ENCODE measurements at places on chromosomes 2 and 18.

DNA sequence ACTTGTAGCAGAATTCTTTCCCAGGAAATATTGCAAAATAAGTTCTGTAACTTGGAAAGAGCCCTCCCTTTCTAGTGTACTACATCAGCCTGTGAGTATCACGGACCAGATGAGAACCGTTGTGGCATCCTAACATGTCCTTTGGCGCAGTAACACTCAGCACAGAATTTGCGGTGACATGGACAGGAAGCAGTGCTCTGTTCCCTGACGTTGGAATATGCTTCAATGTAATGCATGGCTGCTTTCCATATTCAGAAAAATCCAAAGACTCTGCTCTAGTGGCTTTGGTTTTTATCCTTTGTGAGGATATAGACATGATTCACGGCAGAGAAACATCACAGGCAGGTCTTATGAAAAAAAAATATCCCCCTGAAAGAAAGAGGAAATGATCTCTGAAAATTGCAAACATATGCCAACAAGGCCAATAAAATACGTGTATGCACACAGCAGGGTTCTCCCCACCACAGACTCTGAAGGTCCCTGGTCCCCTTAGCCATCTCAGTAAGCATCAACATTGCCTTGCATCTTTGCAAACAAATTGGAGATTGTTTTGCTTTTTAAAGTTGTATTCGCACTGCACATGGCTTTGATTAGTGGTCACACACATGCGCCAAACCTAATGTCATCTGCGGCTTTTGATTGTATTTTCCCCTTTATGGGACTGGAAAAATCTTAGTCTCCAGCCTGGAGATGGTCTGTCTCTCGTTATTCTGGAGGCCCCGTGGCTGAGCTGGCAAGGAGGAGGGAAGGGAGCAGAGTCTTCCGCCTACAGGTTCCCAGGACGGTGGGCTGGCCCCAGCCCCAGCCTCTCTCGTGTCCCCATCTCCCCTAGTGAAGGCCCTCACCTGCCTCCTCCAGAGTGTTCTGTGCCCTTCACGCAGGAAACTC lies 122.9 kb downstream of the COPS8 start:
- no peak for DNase-seq

GRCh38 chr2:64797881-64798575 lies 144.3 kb upstream of the SERTAD2 start:
- DNase-seq: no peak

- no peak for DNase-seq
Observed at GRCh38 chr2:80040226-80040625, 264.3 kb downstream of the LRRTM1 start.

DNA sequence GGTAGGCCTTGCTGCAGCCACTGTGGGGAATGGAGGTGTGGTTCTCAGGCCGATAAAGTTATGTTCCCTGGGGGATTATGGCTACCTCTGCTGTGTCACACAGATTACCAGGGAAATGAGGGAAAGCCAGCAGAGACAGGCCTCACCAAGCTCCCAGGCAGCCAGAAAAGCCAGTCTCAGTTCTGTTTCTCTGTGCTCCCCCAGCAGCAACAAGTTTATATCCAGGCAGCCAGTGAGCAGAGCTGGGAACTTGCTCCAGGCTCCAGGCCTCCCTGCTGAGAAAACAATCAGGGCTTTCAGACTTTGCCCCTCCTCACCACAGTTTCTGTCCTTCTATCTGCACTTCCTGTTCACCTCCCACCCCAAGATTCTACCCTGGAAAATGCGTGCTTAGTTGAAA lies 596.6 kb upstream of the GYPC start:
- DNase-seq: no peak

DNA sequence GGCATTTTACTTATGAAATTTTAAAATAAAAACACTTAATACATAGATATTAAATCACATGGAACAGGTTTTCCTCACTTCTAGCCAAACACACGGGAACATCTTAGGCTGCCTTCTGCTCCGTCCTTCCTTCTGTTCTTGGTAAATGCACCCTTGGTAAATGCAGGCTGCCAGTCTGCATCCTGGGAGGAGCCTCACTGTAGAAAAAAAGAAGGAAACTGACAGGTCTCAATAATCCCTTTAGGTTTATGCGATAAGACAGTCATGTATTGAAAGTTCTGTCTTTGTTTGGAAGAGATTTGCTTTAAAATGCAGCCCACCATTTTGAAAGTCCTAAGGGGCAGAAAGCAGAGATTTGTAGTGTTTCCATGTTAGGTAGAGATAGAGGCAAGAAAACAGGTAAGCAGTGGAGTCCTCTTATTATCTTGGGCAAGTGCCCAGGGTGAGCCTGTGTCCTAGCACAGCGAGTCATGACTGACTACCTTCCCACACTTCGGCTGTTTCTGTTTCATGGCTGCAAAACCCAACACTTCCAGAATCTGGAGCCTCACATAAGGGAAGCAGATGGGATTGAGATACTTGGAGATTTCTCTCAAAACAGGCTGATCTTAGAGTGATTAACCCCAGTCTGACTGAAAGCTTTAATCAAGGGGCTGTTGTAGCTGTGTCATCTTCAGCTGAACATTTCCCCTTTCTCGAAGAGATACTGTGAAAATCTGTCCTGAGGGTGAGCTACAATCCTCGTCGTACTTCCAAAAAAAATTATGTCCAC lies 131.4 kb upstream of the MAP3K20 start:
- DNase-seq: no peak

DNA sequence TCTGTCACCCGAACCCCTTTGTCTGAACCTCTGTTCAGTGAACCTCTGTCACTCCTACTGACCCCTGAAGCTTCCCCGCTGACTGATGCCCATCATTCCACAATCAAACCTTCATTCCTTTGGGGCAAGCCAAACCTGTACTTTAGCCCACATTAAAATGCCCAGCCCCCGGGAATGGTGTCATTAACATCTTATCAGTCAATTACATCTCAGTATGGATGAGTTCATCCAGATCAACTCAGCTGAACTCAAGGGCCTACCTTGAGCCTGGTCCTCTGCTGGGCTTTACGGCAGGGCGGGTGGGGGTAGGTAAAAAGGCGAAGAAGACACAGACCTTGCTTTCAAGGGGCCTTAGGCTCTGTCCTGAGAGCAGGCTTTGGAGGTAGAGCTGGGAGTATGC lies 154.4 kb upstream of the SMAD2 start:
- DNase-seq: no peak

- no peak for DNase-seq
Observed at GRCh38 chr2:238304116-238304515, 15.7 kb upstream of the PER2 start.

- DNase-seq: no peak
Observed at GRCh38 chr18:74638210-74638609, 40.5 kb downstream of the ZNF407 start.

- DNase-seq: no peak
Observed at GRCh38 chr2:100537918-100538317, 24.9 kb upstream of the PDCL3 start.

DNA sequence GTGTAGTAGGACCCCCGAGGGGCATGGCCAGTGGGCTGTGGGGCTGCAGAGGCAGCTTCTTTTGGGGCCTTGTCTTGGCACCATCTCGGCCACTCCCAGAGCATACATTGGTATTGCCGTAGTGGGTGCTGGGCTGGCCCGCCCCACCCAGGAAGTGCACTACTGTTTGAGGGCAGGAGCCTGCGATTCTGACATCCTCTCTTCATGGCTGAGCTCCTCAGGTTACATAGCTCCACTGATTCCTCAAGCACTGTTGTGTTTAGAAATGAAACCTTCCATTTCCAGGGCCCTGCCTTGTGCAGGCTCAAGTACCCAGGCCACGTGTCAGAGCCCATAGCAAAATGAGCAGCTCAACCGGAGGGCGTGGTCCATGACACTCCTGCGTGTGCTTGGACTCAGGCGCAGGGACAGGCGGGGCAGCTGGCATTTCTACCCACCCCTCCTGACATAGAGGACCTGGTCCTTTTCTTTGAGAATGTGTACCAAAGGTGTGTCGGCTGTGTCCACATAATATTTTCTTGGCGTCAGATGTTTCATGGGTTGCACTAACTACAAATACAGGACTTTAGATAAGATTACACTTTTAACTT lies 67.9 kb downstream of the DGKD start:
- no peak for DNase-seq

DNA sequence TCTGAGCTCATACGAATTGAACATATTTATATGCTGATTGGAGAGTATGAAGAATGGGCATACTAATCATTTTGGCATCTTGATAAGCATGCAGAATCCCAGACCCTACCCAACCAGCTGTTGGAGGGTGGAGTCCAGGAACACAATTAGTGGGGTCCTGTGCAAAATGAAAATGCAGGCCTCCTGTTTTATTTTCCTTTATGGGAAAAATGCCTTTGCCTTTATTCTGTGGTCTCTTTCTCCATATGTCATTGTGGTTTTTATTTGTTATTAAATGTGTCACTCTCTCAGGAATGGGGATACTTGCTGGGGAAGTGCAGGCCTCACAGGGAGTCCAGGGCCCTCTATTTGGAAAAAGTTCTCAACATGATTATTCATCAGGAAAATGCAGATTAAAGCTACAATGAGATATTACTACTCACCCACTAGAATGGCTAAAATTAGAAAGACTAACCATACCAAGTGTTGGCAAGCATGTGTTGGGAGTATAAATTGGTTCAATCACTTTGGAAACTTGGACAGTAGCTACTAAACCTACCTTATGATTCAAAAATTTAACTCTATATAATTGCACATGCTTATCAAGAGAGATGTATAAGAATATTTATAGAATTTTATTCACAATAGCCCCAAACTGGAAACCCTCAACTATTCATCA lies 223.1 kb upstream of the FBXO11 start:
- no peak for DNase-seq

DNA sequence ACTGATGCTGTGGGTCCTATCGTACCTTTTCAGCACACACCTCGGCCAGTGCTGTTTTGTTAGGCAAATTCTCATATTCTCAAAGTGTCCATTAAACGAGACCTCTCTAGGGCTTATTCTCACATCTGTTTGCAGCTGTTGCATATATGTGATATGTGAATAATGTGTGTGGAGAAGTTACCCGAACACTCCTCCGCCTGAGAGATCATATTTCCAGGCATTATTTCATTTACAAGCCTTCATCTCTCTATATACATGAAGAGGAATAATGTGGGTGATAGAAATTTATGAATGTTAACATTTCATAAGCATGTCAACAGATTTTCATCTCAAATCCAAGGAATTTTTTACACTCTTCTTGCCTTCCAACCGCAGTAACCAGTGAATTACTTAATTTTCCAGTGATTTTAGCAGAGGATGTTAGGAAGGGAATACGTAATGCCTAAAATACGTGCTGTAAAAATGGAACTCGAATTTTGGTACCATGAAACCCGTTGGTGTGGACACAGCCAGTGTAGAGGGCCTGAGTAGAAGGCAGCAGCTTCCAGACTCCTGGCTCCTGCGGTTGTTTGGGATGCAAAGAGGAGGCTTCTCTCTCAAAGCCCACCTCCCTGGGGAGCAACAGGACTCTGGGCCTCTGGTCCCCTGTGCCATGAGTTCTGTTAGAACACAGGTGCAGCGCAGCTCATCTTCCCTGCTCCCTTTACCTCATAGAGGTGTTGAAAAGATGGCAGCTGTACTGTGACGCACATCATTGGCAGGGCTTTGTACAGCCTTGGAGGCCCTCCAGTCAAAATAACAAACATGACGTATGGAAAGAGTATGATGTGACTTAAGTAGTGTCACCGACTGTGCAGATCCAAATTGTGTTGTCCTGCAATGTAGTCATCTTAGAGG lies 280.1 kb downstream of the NEDD4L start:
- no peak for DNase-seq

- peak; percentile 59 for DNase-seq
Observed at GRCh38 chr2:98508709-98509066, 64.0 kb downstream of the INPP4A start.

DNA sequence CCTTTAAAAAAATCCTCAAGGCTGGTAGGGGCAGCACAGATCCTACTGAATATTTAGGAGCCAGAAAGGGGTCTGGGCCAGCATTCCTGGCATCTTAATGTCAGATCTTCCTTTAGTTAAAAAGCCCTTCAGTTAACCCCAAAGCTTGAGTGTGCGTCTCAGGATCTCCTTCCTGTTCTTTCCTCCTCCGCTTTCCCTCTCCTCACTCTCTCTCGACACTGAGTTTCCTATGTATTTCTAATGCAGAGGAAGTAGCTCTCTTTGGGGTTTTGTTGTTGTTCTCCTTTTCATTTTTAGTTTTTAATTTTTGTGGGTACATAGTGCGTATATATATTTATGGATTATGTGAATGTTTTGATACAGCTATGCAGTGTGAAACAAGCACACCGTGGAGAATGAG lies 109.9 kb upstream of the COPS8 start:
- no peak for DNase-seq

GRCh38 chr2:1563084-1563857 lies 150.0 kb downstream of the TPO start:
- no peak for DNase-seq

DNA sequence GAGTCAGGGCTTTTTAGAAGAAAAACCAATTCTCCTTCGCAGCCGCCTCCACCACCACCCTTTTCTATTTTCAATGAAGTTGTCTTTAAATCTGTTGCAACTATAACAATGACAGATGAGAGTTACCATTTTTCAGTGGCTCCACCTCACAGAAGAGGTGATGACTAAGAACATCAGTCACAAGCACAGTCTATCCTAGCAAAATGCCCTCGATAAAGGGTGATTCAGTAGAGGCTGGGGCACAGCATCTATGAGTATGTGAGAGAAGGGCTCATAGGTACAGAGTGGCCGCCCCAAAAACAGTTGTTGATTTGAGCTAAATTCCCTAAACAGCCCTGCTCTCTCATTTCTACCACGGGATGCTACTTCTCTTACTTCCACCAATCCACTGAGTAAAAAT lies 310.8 kb upstream of the MGAT5 start:
- no peak for DNase-seq

GRCh38 chr2:120396013-120396860 lies 50.3 kb downstream of the INHBB start:
- no peak for DNase-seq

GRCh38 chr2:109637749-109638570 lies 23.8 kb downstream of the SOWAHC start:
- DNase-seq: no peak

DNA sequence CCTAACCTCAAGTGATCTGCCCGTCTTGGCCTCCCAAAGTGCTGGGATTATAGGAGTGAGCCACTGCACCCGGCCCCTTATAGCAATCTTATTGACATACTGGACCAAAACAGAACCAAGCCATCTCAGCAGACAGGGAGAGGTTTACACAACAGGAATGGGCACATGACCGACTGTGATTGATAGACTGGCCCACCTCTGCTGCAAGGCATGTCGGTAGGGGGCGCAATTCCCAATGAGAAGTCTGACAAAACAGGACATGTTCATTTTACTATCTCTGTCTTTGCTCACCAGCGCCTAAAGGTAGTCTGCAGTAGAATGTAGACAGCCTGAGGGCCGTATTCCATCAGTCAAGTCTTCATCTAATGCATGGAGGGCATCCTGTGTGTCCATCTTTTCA lies 2.0 kb downstream of the LYPD6B start:
- DNase-seq: peak; percentile 39
